ENCODE measurements at places on chromosomes 13 and 19.

GRCh38 chr19:11872624-11873023 lies 15.0 kb upstream of the ZNF69 start:
- DNase-seq, result no peak

- no peak for DNase-seq
Measured at GRCh38 chr19:8557642-8558238, 19.5 kb downstream of the MYO1F start.

- no peak for DNase-seq
Measured at GRCh38 chr13:57063007-57063406, 77.7 kb upstream of the PRR20A start.

DNA sequence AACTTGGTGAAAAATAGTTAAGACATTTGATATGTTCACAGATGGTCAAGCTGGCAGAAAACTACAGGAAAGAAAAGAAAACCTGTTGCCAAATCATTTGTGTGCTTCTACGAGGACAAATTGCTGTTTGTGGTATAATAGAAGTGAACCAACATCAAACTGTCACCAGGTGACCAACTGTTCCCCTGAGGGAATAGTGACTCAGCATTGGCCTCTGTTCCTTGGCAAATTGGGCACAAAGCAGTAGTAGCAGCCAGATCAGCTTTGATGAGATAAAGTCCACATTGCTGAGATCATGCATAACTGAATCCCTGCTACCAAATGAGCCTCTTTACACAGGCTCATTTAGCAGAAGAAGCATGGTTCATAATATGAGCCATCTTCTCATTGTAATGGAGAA lies 103.5 kb downstream of the POSTN start:
- no peak for DNase-seq

DNA sequence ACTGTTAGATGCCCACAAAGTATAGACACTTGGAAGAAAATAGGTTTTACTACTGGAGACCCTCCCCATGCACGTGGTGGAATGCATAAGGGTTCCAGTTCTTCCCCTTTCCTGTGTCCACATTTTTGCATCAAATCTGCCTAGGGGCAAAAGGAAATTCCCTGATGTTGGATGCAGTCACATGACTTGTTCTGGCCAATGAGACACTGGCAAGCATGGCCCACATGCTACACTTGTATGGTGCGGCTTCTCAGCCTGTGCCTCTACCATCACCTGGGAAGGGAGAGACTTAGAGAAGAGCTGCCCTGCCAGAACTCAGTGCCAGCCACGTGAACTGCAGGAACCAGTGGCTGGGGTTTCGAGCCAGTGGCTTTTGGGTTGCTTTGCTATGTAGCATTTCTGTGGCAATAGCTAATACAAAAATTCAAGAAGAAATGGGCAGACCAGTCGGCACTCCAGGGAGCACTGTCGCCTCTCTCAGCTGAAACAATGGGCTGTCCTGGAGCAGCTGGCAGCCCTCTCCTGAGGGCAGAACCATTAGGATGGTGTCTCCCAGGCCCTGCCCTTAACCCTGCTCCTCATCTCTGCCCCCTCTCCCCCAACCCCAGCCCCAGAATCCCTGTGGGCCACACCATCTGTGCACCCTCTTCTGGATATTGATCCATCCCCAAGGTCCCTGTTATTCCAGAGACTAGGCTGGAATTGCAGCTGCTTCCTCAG lies 634.0 kb downstream of the UQCRFS1 start:
- no peak for DNase-seq

DNA sequence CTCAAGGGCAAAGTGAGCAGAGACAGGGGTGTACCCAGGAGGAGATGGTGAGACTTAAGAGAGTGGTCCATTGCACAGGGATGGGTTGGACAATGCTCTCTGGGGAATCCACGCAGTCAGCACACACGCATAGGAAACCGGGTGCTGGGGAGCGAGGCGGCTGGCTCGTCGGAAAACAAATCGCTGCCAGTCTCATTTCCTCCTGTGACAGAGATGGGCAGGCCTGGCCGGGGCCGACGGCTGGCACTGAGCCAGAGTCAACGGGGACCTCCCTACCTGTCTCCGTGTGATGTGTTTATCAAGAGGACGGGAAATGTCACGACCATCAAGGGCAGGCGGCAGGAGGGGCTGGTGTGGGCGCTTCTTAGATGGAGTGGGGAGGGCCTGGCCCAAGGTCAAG lies 27.3 kb downstream of the PTPRS start:
- DNase-seq, result no peak

DNA sequence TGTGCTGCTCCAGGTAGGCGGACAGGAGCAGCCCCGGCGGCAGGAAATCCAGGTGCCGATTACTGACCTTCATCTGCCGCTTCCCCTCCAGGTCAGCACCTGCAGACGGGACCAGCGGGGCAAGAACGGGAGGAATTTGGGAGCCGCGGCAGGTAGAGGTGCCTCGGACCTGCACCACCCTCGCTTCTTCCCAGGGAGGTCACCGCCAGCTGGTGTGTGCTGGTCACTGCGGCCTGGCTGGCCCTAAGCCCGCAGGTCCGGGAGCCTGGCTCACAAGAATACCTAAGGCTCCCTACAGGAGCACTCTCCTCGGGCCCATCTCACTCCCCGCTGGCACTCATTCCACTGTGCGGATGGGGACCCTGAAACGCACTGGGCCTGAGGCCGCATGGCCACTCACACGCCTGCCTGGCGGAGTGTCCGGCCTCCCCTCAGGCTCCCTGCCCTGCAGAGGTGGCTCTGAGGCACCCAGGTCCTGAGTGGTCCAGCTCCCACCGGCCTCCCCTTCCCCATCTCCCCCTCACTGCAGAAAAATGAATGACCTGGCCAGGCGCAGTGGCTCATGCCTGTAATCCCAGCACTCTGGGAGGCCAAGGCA lies 4.3 kb downstream of the RNU6-9 start:
- no peak for DNase-seq

GRCh38 chr19:22945560-22945959 lies 57.4 kb downstream of the ZNF728 start:
- DNase-seq, result peak; percentile 19

DNA sequence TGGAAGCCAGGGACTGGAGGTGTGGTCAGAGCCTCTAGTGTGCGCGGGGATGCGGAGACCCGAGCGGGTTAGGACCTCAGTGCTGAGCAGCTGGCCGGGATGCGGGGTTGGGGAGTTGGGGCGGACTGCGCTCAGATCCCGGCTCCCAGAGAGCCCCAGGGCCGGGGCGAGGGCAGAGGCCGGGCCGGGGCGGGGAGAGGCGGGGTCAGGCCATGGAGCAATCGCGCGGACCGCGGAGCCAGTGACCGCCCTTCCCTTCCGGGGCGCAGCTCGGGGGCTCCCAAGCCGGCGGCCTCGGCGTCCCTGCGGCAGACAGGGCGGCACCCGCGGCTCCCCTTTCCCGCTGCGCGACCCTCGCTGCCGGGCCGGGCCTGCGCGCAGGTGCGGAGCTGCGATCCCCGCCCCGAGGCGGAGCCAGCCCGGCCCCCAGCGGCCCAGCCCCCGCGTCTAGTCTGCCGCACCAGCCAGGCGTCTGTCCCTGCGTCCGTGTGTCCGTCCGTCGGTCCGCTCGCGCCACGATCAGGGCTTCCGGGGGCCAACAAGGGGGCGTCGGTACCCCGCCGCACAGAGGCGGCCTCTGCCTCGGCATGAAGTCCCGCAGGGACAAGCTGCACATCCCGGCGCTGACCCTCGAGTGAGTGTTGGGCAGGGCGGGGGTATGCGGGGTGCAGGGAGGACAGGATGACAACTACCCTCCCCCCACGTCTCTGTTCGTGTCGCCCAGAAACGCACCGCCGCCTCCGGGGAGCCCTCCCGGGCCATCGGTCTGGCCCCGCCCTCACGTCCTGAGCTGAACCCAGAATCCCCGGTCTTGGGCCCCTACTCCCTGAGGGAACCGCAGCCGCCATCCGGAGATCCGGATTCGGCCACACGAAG lies 12.4 kb downstream of the MAST3 start:
- peak; percentile 51 for DNase-seq

DNA sequence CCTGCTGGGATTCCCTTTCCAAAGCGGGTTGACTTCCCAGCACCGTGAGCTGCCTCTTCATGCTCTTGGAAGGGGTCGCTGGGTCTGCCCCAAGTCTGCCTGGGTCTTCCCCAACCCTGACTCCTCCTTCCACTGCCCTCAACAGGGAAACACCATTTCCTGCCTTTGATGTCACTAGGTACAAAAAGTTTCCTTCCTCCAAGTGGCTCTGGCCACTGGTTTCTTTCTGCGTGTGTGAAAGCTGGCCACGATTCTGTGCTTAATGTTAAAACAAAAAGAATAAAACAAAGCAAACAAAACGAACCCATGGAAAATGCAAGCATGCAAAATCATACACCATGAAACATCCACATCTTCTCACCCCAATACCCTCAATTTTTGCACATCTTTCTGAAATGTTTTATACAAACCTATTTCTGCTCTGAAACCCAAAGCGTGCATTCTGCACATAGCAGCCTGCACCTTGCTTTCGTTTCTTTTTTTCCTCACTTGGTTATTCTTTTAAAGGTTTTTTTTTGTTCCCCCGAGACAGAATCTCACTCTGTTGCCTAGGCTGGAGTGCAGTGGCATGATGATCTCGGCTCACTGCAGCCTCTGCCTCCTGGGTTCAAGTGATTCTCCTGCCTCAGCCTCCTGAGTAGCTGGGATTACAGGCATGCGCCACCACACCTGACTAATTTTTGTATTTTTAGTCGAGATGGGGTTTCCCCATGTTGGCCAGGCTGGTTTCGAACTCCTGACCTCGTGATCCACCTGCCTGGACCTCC lies 12.5 kb upstream of the TNFSF9 start:
- DNase-seq, result peak; percentile 87

DNA sequence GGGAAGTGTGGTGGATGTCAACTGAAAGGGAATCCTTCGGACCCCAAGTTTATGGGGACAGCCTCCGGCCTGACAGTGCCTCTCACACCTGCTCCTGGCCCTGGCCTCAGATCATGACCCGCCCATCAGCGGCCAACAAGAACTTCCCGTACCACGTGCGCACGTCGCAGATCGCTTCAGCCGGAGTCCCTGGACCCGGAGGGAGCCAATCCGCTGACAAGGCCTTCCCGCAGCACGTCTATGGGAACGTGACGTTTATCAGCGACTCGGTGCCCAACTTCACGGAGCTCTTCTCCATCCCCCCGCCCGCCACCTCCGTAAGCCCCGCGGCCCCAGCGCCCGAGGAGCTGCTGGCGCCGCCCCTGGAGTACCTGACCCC lies 2.0 kb upstream of the MEGF8 start:
- no peak for DNase-seq

DNA sequence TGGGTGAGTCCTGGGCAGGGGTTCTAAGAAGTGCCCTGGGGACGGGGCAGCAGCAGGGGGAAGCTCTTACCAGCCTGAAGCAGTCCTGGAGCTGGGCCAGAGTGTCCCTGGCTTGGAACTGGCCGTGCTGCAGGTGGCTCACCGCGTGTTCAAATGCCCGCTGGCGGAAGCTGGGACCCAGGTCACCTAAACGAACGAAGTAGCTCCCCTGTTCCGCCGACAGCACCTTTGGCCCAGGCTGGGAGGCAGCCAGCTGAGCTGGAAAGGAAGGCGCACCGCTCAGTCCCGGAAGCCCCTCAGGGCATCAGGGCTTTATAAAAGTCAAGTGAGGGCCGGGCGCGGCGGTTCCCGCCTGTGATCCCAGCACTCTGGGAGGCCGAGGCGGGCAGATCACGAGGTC lies 9.6 kb downstream of the PLIN4 start:
- no peak for DNase-seq
